SK-N-SH (cell line): ENCODE measurements at places on chromosomes 6 and 20. TPM values are rescaled to one million over a fixed set of nuclear protein-coding genes. Genes with fewer than 3 reads are reported as not detected.

DNA sequence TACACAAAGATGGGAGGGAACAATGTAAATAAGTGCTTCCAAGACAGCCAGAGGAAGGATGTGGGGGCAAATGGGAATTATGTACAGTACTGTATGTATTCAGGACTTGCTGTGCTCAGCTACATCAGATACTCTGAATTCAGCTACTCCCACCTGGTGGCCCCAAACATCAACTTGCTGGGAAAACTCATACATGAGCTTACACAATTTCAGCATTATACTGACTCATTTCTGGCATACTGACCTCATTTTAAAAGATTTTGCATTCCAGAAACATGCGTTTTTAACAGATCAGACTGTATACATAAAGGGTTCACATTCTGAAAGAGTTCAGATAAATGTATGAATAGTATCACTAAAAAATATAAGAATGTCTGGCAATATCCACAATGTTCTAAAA lies 59.7 kb downstream of the GPX5 start:
- DNase-seq: no peak

GRCh38 chr20:19706463-19706862 lies 51.6 kb upstream of the RIN2 start:
- DNase-seq: no peak

COL10A1 gene
- polyA plus RNA-seq: 4.5 and 5.1 TPM in 2 replicates

PHF1 gene
- 48.7 and 59.0 TPM in 2 replicates for polyA plus RNA-seq

DNA sequence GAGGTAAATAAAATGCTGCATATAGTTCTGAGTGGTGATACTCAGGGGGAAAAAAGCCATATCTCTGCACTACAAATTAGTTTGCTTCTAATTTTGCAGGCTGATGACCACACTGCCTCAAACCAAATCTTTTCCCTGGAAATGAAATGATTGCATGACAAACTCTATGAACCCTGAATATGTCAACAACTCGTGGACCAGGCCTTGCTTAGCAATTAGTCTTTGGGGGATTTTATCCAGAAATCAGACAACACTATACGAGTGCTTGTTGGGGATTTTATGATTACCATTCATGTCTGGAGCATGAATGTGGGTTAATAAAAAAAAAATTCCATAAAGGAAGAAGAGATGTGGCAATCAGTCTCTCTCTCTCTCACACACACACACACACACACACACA lies 42.0 kb downstream of the SOBP start:
- DNase-seq: peak; percentile 33

GRCh38 chr6:68876792-68877493 lies 241.9 kb downstream of the ADGRB3 start:
- no peak for DNase-seq

NANP gene
- 1.9 and 2.6 TPM in 2 replicates for polyA plus RNA-seq

GRCh38 chr6:116500969-116501433 lies 10.4 kb upstream of the CALHM5 start:
- no peak for DNase-seq

BNIP5 gene
- polyA plus RNA-seq: not detected in 2 replicates

IL17A gene
- not detected in 2 replicates for polyA plus RNA-seq

SLC22A1 gene
- polyA plus RNA-seq: 0.10 and 0.20 TPM in 2 replicates

ADISSP gene
- 59.9 and 73.9 TPM in 2 replicates for polyA plus RNA-seq

DNA sequence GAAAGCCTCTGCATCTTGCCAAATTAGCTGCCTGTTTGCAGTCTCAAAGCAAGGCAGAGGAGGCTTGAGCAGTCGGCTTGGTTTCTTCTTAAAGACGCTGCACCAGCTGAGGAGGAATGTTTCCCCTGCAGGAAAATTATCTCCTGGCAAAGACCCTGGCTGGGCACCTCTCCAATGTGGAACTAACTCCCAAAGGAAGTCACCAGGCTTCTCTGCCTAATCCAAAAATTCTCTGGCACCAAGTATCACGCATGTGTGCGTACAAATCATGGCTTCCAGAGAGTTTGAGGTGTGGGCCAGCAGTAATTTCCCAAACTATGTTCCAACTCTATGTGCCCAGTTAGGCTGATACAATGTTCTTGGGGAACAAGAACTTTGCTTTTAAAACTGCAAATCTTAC lies 176.2 kb downstream of the KIF16B start:
- no peak for DNase-seq

ADGB gene
- polyA plus RNA-seq: not detected in 2 replicates

DNA sequence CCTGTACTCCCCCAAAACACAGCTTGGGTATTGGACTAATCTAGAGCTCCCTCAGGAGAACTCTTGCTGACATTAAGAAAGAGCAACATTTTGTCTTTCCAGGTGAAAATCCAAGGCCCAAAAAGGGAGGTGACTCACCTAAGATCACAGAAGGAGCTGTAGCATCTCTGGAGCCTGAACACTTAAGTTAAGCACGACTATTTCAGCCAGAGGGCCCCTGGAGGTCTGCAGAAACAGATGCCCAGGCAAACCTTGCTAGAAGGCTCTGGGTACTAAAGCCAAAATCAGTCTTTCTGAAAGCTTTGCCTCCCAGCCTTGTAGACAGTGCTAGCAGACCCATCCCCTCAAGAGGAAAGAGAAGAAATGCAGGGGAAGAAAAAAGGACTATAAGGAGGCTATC lies 8.8 kb downstream of the EDN1 start:
- DNase-seq: no peak
